ENCODE measurements at places on chromosomes 11 and 22.
A peak's percentile ranks its signal among the peaks of the same experiment; 100 is the strongest.

DNA sequence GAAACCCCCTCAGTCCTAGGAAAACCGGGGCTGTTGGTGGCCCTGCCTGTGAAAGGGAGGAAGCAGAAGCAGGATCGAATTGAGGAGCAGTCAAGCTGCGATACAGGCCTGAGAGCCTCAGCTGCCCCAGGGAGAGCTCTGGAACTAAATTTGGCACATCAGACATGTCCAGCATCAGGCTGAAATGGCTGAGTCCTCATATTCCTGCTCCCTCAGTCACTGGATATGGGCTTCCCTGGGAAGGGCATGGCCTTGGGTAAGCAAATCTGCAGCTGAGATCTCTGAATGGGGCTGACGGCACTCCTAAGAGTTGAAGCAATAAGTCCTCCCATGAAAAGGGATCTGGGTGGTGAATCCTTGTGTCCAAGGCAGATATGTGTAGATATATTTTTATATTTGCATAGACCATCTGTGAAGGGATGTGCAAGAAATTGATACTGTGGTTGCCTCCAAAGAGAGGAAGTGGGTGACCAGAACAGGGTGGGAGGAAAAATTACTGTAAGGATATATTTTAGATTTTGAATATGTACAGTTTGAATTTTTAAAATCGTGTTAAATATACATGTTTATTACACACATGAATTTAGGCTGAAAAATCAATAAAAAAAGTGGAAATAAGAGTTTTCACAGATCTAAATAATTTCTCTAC is 45.5 kb downstream of the APIP start:
- H3K4me1 ChIP-seq: no peaks in the 10 kb centered on the region
- 0 out of 2 replicates have a peak, but pooled peaks cover 2% of the 10 kb centered on the region for H3K27me3 ChIP-seq
- H3K27ac ChIP-seq: no peak overlapping the region
- H3K4me3 ChIP-seq: no peak overlapping the region

GRCh38 chr11:30608534-30608933 is 22.4 kb upstream of the MPPED2 start:
- no peak overlapping the region for H3K27ac ChIP-seq
- no peak for DNase-seq
- H3K27me3 ChIP-seq: no peaks in the 10 kb centered on the region
- no peaks in the 10 kb centered on the region for H3K36me3 ChIP-seq

DNA sequence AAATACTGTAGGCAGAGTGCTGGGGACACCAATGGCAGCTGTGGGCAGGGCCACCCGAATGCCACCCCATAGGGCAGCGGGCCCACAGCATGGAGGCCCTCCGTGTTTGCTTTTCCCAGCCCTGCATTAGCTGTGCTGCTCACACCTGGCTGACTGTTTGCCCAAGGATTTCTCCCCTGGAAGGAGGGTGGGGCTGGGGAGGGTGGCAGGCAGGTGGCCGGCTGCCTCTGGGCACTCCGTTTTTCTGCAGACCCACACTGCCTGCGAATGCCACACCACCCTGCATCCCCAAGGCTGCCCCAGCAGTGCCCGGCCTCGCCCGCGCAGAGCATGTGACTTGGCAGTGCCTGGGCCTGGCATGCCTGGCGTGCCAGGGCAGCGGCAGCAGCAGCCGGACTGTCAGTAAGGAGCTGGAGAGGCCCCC is 19.6 kb downstream of the DAGLA start:
- no peaks in the 10 kb centered on the region for H3K36me3 ChIP-seq
- H3K27me3 ChIP-seq: no peaks in the 10 kb centered on the region
- H3K4me1 ChIP-seq: peaks cover 14% of the 10 kb centered on the region
- no peak overlapping the region for H3K27ac ChIP-seq
- no peak overlapping the region for H3K4me3 ChIP-seq
- no peak for DNase-seq

DNA sequence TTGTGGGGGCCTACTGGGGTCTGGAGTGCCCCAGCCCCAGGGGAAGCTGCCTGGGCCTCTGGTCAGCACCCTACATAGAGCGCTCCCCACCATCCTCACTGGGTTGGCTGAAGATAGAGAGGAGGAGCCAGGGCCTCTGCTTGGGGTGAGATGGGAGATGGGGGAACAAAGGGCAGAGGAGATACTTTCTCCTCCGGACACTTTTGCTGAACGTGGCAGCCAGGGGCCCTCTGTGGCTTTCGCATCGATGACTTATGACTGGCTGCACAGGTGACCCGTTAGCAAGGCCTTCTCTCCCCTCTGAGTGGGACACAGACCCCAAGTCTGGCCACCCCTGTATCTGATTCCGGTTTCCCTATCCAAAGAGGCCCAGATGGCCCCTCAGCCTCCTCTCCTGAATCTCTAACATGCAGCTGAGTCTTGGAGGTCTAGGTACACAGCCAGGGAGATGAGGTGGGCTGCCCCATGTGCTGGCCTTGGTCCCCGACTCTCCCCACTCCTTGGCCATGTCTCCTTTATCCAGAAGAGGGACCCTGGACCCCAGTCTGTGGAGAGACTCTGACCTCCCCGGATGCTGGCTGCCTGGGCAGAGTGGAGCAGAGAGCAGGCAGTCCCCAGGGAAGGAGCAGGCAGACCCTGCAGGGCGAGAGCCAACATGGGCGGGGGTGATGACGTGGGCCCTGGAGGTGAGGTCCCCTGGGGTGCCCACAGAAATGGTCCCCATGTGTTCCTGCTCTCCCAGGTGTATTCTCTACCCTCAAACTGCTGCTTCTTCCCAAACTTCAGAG is 59.3 kb upstream of the NECTIN1 start:
- H3K27ac ChIP-seq: no peak overlapping the region
- H3K27me3 ChIP-seq: no peaks in the 10 kb centered on the region
- peaks cover 7% of the 10 kb centered on the region for H3K4me1 ChIP-seq
- DNase-seq: no peak
- H3K36me3 ChIP-seq: no peaks in the 10 kb centered on the region
- H3K4me3 ChIP-seq: no peak overlapping the region

GRCh38 chr22:44664149-44664548 is 37.9 kb upstream of the PRR5 start:
- H3K27ac ChIP-seq: no peak overlapping the region
- no peaks in the 10 kb centered on the region for H3K27me3 ChIP-seq
- H3K36me3 ChIP-seq: no peaks in the 10 kb centered on the region
- H3K4me1 ChIP-seq: peaks cover 7% of the 10 kb centered on the region
- DNase-seq: no peak

- H3K36me3 ChIP-seq: no peaks in the 10 kb centered on the region
- no peak overlapping the region for H3K4me3 ChIP-seq
- no peak for DNase-seq
Observed at GRCh38 chr22:21996175-21996720, 13.7 kb upstream of the TOP3B start.

- H3K27ac ChIP-seq: no peak overlapping the region
- peak; percentile 91 for DNase-seq
- H3K4me3 ChIP-seq: peak overlapping the region; percentile 14
- no peaks in the 10 kb centered on the region for H3K36me3 ChIP-seq
- H3K4me1 ChIP-seq: peaks cover 4% of the 10 kb centered on the region
- no peaks in the 10 kb centered on the region for H3K27me3 ChIP-seq
Observed at GRCh38 chr22:40684728-40685127, 5.4 kb downstream of the MCHR1 start.

- no peaks in the 10 kb centered on the region for H3K36me3 ChIP-seq
- DNase-seq: no peak
- H3K4me1 ChIP-seq: peaks cover 6% of the 10 kb centered on the region
- H3K4me3 ChIP-seq: no peak overlapping the region
Observed at GRCh38 chr11:116703421-116703820, 69.4 kb downstream of the BUD13 start.

DNA sequence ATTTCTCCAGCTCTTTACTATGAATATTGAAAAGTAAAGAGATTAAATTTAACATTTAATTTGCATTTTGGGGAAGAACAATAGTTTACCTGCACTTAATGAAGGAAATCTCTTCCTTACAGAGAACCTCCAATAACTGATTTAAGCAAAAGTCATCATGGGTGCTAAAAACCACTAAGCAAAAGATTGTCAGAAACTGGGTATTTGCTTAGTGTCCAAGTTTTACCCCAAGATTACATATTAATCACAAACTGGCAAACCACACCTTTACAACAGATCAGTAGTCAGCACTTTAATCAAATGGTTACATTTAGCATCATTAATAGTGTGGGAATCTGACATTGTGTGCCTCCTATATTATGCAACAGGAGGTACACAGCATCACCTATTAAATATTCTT is 2.7 kb downstream of the ZBTB44 start:
- H3K36me3 ChIP-seq: no peaks in the 10 kb centered on the region
- H3K27me3 ChIP-seq: no peaks in the 10 kb centered on the region
- H3K4me3 ChIP-seq: no peak overlapping the region
- no peak for DNase-seq
- H3K27ac ChIP-seq: no peak overlapping the region

DNA sequence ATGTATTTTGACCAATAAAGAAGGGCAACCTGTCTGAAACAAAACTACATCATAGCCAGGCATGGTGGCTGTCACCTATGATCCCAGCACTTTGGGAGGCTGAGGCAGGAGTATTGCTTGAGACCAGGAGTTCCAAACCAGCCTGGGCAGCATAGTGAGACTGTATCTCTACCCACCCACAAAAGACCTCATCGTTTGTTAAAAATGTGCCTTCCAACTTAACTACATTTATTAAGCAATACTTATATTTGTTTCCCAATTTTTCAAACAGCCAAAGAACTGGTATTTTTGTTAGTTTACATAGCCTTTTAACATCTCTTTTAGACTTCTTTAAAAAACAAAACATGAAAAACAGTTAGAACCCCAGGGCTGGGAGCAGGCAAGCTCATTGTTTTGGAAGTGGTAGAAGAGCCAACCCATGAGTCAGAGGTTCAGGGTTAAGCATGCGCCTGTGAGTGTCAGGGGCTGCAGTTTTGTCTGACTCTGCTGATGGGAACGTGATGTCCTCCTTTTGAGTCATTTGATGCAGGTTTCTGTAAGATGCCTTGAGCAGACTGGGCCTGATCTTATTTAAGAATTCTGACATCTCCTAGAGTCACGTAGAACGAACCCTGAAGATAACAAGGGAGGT is 53.9 kb upstream of the CRTAM start:
- H3K36me3 ChIP-seq: no peaks in the 10 kb centered on the region
- no peaks in the 10 kb centered on the region for H3K27me3 ChIP-seq
- no peak overlapping the region for H3K4me3 ChIP-seq
- H3K4me1 ChIP-seq: no peaks in the 10 kb centered on the region

GRCh38 chr22:41833369-41834004 is 582 bp downstream of the SREBF2 start:
- H3K4me1 ChIP-seq: no peaks in the 10 kb centered on the region
- DNase-seq: no peak
- H3K36me3 ChIP-seq: peaks cover 4% of the 10 kb centered on the region

DNA sequence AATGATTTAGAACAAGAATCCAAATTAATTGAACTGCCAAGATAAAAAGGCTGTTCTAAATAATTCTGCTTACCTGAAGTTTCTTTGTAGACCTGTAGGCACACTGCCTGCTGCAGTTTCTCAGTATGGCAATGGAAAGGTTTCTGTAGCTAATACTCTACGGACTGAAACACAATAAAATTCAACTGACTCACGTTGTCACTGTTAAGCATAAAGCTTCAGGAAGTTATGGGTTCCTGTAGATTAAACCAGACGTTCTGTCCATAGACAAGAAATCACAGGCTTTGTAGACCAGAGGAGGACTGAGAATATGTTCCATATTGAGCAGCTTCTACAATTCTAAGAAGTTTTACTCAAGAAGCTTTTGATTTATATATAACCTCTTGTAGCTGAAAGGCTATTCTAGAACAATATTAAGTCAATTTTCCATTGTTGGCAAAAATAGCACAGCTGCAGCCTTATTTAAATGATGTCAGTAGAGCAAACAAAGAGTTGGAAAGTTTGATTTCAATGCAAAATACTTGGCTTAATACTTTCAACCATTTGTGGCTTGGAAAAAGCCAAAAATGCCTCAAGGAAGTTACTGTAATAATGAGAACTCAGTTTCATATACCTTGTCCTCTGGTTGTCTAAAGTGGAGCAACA is at the start of gene GLYATL2:
Gene GLYATL2 (minus strand): TSS at position 344 of the 645 bp plus-strand sequence. CDS start 5,092 bp downstream, outside the sequence.
- no peaks in the 10 kb centered on the region for H3K27me3 ChIP-seq
- H3K27ac ChIP-seq: no peak within 1 kb of the TSS
- DNase-seq: no peak
- no peaks in the 10 kb centered on the region for H3K36me3 ChIP-seq

GRCh38 chr11:103183981-103184611 is 74.9 kb downstream of the DYNC2H1 start:
- no peak for DNase-seq
- H3K4me1 ChIP-seq: no peaks in the 10 kb centered on the region
- H3K4me3 ChIP-seq: no peak overlapping the region
- H3K27me3 ChIP-seq: no peaks in the 10 kb centered on the region
- H3K36me3 ChIP-seq: no peaks in the 10 kb centered on the region

DNA sequence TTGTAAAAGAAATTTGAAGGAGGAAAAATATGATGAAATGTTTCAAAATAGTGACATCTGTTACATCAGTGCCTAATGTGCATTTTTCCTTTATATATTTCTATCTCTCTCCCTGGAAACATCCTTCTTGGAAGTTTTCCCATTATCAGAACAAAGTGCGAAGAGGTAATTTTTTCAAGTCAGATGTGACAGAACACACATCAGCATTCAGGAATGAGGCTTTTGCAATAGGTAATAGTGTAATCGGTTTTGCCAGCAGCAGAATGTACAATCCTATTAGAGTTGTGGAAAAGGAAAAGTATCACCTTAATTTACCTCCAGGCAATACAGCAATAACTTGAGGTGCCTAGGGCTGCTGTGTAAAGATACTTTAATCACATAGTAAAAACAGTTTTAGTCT is 275.8 kb downstream of the FAT3 start:
- H3K27ac ChIP-seq: no peak overlapping the region
- peaks cover 1% of the 10 kb centered on the region for H3K4me1 ChIP-seq
- no peaks in the 10 kb centered on the region for H3K27me3 ChIP-seq

DNA sequence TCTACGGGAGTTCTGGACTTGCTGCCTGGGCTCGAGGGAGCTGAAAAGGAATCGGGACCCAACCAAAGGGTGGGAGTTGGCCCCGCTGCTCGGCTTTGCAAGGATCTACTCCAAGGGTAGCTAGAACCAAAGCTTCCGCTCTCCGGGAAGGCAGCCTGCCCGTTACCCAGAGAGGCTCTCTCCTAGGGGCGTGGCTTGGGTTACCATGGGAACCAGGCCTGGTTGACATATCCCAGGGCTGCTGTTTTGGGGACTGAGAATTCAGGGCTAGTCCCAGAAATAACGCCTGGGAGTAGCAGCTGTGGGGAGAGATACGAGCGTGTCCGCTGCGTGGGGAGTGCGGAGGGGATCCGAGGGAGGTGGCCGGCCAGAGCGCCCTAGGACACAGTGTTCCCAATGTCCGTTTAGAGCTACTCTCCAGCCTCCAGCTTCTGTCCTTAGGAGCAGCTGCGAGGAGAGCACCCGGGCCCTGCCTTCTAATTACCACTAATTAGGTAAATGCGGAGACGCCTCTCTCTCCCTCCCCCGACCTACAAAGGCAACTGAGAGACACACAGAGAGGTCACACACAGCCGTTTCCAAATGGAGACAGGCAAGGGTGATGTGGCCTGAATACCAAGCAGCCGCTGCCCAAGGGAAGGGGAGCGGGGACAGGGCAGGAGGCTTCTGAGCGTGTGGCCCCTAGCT is 141.6 kb upstream of the CADM1 start:
- no peak overlapping the region for H3K4me3 ChIP-seq
- no peak overlapping the region for H3K27ac ChIP-seq
- H3K27me3 ChIP-seq: no peaks in the 10 kb centered on the region
- no peaks in the 10 kb centered on the region for H3K36me3 ChIP-seq
- no peak for DNase-seq
- peaks cover 3% of the 10 kb centered on the region for H3K4me1 ChIP-seq

GRCh38 chr11:134338068-134338467 is 6.3 kb downstream of the GLB1L2 start:
- no peak overlapping the region for H3K27ac ChIP-seq
- H3K36me3 ChIP-seq: no peaks in the 10 kb centered on the region
- H3K4me3 ChIP-seq: no peak overlapping the region

All from iPS DF 6.9 (cell line).